Kasumi-1 (cell line): ENCODE measurements at places on chromosomes 2 and 18.

- no peak for DNase-seq
These were observed 3.0 kb downstream of the NRBP1 start for GRCh38 chr2:27431395-27431794.

- DNase-seq = no peak
These were observed 269.9 kb downstream of the TTC32 start for GRCh38 chr2:19631871-19632270.

DNA sequence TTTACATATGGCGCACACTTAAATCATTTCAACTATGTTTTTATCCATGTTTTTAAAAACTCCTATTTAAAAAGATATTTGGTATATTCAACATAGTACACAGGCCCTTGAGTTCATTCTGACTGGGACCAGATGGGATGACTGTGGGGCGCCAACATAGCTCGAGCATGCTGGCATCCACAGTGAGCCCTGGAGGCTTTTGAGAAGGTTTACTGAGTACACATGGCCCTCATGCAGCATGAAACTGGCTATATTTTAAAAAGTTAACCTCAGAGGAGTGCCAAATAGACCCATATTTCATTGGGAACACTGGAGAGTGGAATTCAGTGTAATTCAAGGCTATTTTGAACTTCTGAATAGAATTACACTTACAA lies 83.6 kb downstream of the CCDC85A start:
- DNase-seq = no peak

- peak; percentile 0 for DNase-seq
These were observed 256.7 kb downstream of the HDAC4 start for GRCh38 chr2:239143858-239144712.

DNA sequence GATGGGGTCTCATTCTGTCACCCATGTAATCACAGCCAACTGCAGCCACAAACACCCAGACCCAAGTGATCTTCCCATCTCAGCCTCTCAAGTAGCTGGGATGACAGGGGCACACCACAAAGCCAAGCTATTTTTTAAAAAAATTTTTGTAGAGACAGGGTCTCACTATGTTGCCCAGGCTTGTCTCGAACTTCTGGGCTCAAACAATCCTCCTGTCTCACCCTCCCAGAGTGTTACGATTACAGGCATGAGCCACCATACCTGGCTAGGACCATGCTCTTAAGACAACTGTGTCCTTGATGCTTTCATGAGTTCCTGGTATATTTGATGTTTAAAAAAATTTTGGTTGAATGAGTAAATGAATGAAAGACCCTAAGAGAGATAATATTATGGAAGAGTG lies 19.4 kb downstream of the ABCB11 start:
- DNase-seq = no peak

DNA sequence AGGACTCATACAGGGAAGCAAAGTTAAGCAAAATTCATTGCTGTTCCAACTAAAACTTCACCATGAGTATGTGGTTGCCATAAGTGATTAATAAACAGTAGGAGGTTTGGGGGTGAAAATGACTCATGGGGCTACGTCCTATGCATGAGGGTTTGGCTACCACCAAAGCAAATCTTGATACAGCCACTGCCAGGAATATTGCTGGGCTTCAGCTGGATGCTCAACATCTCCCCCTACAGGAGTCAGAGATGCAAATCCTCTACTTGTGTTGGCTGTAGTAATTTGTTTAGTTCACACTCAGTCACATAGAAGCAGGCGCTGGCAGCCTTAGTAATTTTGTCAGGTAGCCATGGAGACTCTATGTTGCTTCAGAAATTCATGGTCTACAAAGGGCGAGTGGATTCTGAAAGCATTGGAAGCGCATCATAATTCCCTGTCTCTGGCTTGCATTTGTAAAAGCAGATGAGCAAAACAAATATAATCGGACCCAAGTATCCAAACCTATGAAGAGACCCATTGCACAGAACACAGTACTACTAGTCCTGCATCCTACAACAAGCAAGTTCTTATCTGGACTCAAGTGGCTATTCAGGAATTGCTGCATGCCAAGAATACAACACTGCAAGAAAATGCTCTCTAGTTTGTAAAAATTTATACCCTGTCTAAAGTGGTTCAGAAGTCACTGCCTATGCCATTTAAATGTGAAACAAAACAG lies 76.0 kb downstream of the CD28 start:
- peak; percentile 19 for DNase-seq

GRCh38 chr2:160294889-160295288 lies 94.8 kb upstream of the ITGB6 start:
- no peak for DNase-seq

GRCh38 chr2:98730707-98731040 lies 258 bp downstream of the MGAT4A start:
- no peak for DNase-seq

DNA sequence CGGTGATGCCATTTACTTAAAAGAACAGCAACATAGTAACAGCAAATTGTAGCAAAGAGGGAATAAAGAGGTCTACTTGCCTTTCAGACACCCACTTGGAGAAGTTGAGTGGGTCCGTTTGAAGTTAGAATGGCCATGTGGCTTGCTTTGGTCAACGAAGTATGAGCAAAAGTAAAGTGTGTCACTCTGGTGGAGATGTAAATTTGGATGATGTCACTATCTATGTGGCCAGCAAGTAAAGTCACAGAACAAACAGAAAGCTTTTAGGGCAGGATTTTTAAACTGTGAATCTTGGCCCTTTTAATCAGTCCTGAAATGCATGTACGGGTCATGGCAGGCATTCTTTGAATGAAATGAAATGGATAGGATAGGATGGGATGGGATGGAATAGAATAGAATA lies 120.3 kb downstream of the PAX3 start:
- DNase-seq = no peak

- peak; percentile 19 for DNase-seq
These were observed 7.1 kb upstream of the SOS1 start for GRCh38 chr2:39127973-39128372.

DNA sequence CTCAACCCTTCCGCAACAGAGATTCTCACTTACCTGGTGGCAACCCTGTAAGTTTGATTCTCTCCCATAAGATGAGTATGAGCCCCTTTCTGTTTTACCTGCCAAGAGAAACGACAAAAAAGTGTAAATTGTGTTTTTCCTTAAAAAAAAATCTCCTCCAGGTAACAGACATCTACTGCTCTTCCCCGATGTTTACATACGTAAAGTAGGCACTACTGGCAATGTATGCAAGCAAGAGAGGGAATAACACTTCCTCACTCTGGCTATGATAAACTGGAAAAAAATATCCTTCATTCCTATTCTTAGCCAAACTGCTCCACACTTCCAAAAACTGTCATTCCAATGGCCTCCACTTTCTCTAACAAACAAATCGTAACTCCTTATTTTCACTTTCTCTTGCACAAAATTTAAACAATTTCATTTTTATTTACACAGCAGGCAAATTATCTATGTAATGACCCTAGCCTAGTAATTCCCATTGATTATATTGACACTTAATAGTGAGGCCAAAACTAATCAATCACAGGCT lies 184.5 kb downstream of the TCF4 start:
- DNase-seq = no peak

GRCh38 chr2:98959810-98960507 lies 23.9 kb upstream of the CRACDL start:
- no peak for DNase-seq

DNA sequence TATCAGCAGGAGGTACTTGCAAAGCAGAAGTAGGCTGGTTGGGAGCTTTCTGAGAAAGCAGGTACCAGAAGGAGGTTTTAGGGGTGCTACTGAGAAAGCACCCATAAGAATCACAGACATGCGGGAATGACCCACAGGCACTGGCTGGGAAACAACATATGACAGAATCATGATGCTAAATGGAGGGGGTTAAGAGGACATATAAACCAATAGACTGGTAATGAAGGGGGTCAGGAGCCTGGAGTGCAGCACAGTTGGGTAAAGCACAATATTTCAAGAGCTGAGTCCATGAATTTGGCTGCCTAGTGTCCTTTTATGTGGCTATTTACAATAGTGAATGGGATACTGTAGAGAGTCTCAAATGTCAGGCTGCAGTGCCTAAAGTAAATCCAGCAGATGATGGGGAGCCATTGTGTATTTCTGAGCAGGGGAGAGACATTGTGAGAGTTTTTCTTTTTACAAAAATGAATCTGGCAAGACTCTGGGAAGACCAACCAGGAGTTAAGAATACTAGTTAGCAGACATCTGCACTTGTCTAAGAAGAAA lies 27.6 kb upstream of the GMCL1 start:
- DNase-seq = no peak

DNA sequence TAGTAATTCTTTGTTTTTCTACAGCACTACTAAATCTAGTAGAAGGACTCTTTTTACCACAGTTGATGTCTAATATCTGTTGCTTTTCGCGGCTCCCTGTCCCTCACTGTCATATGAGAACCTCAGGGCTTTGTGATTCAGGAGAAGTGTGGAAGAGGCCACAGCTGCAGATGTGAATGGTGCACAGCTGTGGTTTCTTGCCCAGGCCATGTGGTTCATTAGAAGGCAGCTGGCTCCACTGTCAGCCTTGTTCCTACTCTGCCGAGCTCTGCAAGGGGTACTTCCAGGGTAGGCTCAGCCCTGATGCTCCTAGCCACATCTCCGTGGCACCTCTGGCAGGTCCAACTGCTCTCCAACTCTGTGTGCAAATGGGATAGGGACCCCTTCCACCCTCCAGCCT lies 83.9 kb downstream of the APOB start:
- no peak for DNase-seq

DNA sequence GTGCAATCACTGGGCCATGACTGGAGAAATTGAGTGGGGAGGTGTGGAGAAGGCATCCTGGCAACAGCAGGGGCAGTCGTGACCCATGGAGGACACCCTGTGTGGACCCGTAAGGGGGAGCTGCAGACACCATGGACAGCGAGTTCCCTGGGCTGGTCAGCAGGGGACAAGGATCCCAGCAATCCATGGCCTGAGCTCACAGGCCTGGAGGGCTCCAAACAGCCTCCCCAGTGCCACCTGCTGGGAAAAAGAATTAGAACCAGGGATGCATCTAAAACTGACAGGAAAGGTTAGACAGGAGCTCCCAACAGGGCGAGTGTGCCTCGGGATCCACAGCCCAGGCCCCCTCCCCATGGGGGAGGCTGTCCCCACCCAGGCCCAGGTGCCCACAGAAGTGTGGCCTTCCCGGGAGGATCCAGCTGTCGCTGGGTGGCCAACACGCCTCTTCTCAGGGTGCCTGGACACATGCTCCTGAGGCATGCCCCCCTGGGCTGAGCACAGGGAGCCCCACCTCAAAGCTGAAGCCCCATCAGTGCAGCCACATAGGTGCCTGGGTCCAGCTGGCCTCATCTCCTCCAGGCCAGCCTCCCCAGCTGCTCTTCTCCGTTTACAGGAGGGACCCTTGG lies 20.5 kb upstream of the KIF1A start:
- DNase-seq = no peak

GRCh38 chr2:160652236-160652635 lies 158.6 kb upstream of the RBMS1 start:
- DNase-seq = peak; percentile 91

GRCh38 chr18:57141208-57142129 lies 5.4 kb upstream of the BOD1L2 start:
- no peak for DNase-seq

GRCh38 chr2:163177592-163177991 lies 339.0 kb upstream of the KCNH7 start:
- no peak for DNase-seq

GRCh38 chr18:41170346-41170745 lies 784.7 kb upstream of the PIK3C3 start:
- DNase-seq = no peak

GRCh38 chr18:23683671-23684070 lies 5.6 kb upstream of the LAMA3 start:
- no peak for DNase-seq

DNA sequence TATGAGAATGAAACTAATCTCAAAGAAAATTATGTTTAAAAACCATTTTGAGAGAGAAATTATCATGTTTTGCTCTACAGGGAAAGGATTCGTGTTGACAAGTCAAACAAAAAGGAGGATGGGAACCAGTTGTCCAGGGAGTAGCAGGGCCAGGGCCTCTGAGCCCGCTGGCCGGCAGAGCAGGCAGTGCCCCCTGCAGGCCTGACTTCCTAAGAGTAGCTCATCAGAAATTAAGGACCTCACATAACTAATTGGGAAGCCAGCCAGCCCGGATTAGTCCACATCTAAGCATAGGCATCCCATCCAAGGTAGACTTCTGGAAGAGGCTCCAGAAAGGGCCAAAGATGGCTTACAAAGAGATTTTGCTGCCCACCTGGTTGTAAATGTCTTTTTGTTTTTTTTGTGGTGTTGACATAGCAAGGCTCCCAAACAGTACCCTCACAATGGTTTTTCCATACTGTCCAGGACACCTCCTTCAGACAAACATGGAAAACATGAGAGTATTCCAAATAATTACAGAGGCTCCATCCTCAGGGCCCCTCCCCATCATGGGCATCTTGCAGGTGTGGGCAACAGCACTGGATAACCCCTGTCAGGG lies 241.2 kb upstream of the TANK start:
- peak; percentile 35 for DNase-seq

- DNase-seq = no peak
These were observed 9.8 kb upstream of the SCYGR1 start for GRCh38 chr2:227397562-227397961.

DNA sequence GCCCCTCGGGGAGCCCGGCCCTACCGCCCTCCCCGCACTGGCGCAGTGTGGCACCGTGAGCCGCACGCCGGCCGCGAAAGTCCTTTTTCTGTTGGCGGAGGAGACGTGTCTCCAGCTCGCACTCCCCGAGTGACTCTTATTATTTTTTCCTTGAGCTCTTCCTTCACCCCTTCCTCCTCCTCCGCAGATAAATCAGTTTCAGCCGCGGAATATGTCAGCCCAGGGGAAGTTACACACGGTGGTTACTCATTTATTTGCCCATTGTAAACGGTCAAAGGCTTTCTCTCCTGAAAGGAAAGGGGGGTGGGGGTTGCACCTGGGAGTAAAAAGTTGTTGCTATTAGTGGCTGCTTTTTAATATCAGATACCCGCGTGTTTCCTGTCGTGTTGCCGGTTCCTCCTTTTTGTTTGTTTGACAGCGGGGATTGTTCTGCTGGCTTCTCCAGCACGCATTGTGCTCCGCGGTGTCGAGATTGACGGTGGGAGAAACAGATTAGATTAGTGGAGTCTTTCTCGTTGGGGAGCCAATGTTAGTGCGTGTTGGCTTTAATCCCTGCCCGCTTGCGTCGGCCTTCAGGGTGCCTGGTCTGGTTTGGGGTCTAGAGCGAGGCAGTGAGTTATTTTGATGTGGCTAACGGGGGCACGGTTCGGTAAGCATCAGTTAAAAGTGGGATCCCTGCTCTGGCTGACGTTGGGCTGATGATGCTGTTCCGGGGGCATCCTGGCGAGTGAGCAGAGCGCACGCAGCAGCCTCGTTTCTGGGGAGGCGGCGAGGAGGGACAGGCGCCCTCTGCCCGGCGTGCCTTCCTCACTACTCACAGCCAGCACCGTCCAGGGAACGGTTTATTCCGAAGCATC lies 1.6 kb downstream of the CRIM1 start:
- peak; percentile 25 for DNase-seq

DNA sequence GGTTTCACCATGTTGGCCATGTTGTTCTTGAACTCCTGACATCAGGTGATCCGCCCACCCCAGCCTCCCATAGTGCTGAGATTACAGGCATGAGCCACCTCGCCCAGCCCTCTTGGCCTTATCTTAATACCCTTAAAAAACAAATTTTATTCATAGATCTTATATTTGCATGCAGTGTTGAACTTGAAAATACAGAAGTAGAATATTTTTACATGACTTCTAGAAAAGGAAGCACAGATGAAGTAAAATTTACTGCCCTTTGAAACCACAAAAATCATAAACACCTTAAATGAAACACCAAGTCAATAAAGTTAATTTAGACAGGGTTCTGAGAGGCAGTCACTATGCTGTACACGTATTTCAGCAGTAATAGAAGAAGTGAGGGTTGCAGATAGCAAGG lies 145.7 kb downstream of the CERS6 start:
- peak; percentile 22 for DNase-seq
